NCI-H187 (cell line): ENCODE measurements at places on chromosomes 11 and 22.

DNA sequence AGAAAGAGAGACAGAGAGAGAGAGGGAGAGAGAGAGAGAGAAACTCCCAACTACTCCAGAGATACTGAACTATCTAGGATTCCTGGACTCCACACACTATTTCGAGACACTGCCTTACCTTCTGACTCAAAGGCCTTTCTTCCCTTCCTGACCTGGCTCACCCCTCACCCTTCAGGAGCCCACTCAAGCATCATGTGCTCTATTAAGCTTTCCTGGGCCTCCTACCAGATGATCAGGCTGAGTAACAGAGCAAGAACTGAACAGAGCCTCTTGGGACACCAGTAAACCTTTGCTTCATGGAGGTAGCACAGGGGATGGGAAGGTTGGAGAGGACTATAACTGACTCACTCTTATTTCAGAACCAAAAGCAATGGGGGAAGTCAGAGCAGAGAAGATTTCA lies 31.4 kb downstream of the PLEKHA7 start:
- DNase-seq: no peak

DNA sequence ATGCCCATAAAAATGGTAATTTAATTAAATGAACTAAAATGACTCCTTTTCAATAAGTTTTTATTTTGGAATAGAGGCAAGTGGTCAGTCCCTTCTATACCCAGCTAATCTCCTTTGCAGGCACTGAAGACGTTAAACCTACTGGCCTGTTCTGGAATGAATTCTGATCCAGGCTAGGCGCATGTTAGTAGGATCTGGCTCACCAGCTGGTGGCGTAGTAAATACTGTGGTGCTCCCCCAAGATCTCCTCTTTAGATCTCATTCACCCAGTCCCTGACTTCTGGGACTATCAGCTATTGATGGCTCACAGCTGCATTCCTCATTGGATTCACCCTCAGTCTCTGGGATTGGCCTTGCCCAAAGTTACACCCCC lies 173.7 kb upstream of the DDI1 start:
- DNase-seq: no peak

GRCh38 chr11:2302896-2303626 lies 1.2 kb downstream of the TSPAN32 start:
- no peak for DNase-seq

DNA sequence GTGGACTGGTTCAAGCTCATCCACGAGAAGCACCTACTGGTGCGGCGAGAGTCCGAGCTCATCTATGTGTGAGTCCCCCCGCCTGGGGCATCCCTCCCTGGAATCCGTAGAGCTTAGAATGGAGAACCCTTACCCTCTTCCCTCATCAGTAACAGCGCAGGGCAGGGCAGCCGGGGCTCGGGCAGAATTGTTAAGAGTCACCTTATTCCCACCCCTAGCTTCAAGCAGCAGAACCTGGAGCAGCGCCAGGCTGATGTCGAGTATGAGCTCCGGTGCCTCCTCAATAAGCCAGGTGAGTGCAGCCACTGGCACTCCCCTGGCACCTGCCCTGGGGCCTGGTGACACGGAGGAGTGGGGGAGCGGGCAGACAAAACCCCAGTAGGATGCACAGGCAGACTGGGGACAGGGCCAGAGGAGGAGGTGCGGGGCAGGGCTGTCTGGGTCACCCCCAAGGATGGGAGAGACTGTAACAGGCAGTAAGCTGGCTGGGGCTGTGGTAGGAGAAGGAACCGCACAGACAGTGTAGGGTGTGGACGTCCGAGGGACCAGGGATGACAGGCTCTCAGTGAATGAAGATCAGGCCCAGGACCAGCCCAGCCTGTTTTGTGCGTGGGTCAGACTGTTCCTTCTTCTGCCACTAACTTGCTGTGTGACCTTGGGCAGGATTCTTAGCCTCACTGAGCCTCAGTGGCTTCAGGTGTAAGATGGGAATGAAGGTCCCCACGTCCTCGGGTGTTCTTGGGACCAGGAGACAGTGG lies 20.4 kb downstream of the C22orf23 start:
- no peak for DNase-seq

GRCh38 chr11:111400595-111400994 lies 21.5 kb upstream of the POU2AF1 start:
- DNase-seq: no peak

- DNase-seq: peak; percentile 95
Measured at GRCh38 chr11:59550368-59550841, 39.1 kb downstream of the OR4D9 start.

DNA sequence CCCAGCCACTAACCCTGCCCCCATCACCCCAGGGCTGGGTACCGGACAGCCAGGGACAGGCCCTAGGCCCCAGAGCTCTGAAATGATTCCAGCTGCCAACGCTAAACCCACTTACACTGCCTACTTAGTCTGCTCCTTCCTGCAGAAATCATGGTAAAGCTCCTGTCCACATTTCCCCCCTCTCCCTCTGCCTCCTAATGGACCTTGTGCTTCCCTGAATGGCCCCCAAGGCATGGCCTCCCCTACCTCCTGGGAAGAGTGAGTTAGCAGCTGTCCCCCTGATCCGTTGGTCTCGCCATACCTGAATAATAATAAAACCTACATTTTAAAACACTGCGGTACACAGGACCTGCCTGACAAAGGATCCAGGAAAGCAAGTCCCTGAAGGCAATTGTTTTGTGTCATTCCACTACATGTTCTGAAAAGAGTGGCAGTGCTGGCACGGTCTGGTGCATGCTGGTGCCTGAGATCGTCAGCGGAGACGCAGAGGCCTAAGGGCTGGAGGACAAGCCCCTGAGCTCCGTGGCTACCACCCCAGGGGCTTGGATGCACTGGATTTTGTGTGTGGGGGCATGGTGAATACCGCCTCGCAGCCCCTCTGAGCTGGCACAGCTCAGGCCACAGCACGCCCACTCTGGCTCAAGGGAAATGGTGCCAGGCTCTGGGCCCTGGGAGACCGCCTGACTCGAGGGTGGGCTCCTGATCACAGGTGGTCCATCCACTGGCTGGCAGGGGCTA lies 186.3 kb downstream of the CTTN start:
- no peak for DNase-seq

- DNase-seq: no peak
Measured at GRCh38 chr22:42972649-42973535, 42.1 kb downstream of the PACSIN2 start.

- no peak for DNase-seq
Measured at GRCh38 chr11:134337051-134337450, 5.3 kb downstream of the GLB1L2 start.

DNA sequence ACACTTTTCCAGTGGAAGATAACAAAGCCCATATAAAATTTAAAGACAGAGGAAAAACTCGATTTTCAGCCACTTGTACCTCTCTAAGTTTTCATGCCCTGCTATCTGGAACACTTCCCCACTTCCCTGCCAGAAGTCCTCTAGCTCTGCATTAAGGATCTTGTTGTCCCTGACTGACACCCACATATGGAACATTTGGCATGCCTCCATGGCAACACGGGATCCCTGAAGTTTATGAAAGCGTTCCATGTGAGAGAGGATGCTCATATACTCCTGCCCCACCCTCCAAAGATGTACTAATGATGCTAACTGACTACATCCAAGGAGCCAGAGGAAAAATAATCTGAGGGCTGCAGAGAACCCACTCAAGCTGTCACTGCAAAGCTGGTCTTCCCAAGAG lies 8.8 kb upstream of the C11orf91 start:
- DNase-seq: no peak

- no peak for DNase-seq
Measured at GRCh38 chr11:60288531-60288930, 8.1 kb downstream of the MS4A4A start.

GRCh38 chr22:40220316-40221054 lies 42.8 kb downstream of the TNRC6B start:
- DNase-seq: no peak

GRCh38 chr11:7967826-7968225 lies 2.6 kb upstream of the NLRP10 start:
- no peak for DNase-seq

DNA sequence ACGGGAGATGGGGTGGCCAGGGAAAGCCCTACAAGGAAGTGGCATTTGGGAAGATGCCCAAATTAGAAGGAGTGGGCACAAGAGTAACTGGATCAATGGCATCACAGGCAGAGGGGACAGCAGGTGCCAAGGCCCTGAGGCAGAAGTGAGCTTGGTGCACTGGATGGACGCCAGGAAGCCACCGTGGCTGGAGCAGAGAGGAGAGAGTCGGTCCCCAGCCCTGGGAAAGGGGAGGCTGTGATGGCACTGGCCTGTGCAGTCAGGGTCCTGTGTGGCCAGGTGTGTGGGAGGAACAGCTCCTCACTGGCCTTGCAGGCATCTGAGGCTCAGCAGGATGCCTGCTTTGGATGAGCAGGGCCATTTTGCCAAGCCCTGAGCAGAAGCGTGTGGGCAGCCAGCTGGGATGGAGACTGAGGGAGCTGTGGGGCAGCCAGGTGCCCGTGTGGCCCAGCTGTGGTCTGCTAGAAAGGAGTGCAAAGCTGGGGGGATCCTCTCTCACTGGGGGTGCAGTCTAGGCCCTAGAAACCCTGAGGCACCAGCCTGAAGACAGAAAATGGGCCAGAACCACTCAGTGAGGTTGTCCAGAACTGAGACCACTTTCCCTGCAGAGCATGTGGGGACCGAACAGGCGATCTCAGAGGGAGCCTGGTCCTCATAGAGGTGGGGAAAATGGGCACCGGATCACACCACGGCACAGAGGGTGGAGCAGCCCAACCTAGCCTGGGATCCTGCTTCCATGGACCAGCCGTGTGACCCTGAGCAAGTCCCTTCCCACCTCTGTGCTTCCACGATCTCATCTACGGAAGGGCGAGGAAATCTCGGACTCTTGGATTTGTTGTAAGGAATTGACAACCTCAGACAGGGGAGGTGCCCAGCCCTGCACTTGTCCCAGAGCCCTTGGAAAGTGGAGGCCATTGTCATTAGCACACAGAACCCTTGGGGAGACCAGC lies 78.6 kb upstream of the RTL6 start:
- no peak for DNase-seq

- DNase-seq: no peak
Measured at GRCh38 chr11:8333376-8333775, 69.7 kb upstream of the LMO1 start.

- no peak for DNase-seq
Measured at GRCh38 chr11:11351042-11351586, 1.9 kb downstream of the CSNK2A3 start.
